ENCODE measurements at places on chromosomes 4 and X.

GRCh38 chr4:145680902-145681301 lies 956 bp downstream of the C4orf51 start:
- DNase-seq = no peak

DNA sequence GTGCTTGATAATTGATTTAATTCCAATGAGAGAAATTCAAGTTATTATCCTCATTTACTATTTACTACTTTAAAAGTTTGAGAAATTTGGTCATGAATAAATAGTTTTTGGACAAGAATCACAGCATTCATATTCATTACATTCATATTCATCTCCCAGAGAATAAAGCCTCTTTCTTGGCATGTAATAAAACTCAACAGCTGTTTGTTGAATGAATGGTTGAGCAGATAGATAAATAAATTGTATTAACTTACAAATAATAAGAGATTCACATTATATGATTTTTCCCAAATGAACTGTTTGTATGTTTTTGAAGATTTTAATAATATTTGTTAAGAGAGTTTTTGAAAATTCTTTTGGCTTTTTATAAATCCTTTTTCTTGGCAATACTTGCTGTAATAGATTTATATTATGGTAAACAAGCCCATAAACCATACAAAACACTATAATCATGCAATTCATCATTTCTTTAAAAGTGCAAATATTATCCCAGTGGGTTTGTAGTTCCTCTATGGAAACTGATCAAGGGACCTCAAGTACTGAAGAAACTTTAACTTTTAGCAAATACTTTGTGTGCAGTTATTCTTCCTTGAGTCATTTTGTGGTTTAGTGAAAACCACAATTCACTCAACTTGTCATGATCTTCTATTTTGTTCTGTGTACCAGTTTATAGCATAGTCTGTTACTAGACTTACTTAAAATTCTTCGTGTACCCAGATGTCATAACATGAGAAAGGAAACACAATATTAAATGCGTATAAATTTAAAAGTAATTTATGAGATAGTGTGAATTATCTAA lies 371.8 kb downstream of the ADGRL3 start:
- DNase-seq = no peak

- no peak for DNase-seq
Measured at GRCh38 chr4:38512840-38513239, 151.2 kb upstream of the KLF3 start.

- no peak for DNase-seq
Measured at GRCh38 chrX:39996536-39996935, 101.2 kb downstream of the BCOR start.

- DNase-seq = no peak
Measured at GRCh38 chr4:53307819-53308780, 57.8 kb downstream of the SCFD2 start.

DNA sequence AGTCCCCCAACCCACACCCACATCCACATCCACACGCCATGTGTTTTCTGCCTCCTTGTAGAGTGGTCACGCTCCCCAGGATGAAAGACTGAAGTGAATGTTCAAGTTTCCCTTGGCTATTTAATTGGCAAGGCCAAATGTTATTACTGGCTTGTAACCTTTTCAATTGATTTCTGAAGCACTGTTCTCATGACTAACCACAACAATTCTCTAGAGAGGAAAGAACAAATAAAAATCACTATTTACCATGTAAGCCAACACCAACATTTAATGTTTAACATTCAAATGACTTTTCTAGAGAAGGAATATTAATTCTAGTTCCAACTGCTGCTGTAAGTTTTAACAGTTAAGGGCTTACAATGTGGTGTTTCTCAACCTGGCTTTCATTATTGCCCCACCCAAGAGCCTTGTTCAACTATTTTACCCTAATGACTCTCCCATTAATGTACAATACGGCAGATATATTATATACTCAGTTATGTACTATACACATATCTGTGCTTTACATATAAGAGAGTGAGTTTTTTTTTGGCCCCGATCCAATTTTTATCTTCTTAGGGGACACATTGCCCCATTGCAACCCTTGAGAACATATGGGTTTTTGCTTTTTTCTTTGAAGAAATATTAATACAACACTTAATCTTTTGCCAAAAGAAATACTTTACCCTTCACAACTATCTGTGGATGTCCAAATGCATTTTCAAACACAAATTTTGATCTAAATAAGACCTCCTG lies 46.5 kb downstream of the RELL1 start:
- DNase-seq = no peak

GRCh38 chr4:17554568-17554967 lies 22.4 kb upstream of the LAP3 start:
- DNase-seq = no peak

- DNase-seq = no peak
Measured at GRCh38 chr4:151983854-151984253, 223.0 kb upstream of the GATB start.

DNA sequence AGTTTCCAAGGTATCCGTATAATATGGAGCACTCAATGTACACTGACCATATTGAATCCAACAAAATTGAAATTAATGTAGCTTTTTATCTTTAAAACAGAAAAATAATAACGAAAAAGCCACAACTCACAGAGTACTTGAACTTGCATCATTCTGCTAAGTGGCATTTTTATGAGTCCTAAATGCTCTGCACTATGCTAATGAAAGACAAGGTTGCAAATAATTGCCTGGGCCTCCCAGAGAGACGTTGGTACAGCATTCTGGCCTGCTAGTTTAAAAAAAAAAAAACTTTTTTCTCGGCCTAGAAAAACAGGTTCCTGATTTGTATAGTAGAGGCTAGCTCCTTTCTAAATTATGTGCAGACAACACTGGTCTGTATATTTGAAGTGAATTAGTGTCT lies 4.3 kb upstream of the FAM9B start:
- no peak for DNase-seq

DNA sequence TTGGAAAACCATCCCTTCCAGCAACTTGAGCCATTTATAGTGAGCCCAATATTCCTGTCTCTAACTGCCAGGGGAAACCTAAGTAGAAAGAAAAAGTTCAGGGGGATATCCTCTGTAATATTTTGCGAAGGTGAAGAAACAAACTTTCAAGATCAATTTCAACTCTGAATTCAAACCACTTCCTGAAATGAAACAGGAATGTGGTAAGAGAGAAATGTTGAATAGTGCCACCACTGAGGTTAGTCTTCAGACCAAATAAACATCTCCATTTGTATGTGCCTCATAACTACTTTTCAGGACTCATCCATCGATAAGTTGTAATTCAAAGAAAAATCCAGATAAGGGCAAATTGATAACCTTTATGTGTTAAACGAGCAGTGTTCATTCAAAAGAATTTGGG lies 128.7 kb downstream of the GABRB1 start:
- no peak for DNase-seq

DNA sequence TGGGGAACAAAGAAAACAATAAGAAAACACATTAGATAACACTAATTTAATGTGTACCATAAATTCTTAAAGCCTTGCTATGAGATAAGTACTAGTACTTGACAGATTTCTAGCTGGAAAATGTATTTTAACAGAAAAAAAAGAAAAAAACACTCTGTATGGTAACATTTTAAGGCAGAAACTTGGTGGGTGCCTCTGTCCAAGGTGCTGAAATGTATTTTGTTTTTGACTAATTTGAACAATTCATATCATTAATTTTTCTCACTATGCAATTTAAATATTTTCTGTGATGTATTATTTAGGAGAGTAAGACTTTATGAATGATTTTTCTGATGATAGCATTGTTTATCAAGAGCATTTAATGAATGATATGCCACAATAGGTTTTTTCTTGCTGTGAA lies 107.5 kb downstream of the GABRG1 start:
- no peak for DNase-seq

DNA sequence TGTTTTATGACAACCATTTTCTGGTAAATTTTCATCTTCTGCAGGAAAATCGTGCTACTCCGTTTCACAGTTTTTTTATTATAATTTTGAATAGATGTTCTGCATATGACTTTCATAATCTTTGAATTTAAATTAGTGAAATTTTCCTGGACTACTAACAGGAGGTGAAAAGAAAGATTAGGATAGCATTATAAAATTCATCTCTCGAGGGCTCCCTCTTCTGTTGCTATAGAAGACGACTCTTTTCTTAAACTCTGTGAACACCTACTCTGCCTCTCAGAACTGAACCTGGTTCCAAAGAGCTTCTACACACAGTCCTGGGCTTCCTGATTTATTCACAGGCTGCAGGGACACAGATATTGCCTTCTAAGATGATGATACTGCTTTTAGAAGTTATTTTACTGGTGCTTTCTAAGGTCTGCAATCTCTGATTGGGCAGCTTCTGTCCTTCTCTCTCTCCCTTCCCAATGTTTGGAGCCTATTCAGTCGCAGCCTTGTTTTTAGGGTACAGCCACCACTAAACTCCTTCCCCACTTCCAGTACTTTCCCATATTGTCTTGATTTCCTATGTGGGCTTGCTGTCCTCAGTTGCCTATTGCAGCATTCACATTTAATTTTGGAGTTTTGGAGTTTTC lies 10.1 kb upstream of the SAP30 start:
- no peak for DNase-seq

GRCh38 chr4:112931001-112931400 lies 118.5 kb upstream of the ANK2 start:
- DNase-seq = no peak

DNA sequence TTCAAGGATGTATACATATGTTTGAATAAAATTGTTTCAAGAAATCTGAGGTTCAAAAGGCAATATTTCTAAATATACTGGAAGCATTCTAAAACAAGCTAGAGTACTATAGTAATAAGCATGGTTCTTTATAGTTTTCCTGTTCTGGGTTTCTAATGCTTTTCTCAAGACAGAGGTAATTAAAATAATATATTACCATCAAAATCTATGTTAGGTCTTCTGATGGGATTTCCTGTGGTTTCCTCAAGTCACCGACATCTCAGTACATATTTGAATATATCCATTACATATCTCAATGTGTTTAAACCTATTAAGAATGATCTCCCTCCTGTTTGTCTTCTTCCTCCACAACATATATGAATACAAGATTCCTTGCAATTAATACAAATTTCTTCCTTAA lies 25.6 kb downstream of the ARSJ start:
- no peak for DNase-seq

DNA sequence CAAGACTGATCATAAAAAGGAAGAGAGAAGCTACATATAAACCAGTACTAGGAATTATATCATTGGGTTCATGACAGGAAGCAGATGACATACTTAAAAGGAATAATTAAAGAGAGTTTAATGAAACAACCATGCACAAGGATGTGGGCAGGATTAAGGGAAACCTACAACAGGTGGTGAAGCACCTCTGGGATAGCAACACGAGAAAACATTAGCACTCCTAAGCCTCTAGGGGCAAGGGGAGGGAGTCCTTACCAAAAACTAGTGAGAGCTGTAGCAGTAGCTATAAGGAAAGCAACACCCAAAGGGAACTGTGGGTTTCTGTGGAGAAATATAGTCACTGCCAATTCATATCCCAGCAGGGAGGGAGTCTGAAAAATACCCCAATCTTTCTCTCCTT lies 7.2 kb upstream of the THOC2 start:
- no peak for DNase-seq

GRCh38 chrX:150100261-150100660 lies 162.0 kb upstream of the EOLA2 start:
- DNase-seq = no peak

DNA sequence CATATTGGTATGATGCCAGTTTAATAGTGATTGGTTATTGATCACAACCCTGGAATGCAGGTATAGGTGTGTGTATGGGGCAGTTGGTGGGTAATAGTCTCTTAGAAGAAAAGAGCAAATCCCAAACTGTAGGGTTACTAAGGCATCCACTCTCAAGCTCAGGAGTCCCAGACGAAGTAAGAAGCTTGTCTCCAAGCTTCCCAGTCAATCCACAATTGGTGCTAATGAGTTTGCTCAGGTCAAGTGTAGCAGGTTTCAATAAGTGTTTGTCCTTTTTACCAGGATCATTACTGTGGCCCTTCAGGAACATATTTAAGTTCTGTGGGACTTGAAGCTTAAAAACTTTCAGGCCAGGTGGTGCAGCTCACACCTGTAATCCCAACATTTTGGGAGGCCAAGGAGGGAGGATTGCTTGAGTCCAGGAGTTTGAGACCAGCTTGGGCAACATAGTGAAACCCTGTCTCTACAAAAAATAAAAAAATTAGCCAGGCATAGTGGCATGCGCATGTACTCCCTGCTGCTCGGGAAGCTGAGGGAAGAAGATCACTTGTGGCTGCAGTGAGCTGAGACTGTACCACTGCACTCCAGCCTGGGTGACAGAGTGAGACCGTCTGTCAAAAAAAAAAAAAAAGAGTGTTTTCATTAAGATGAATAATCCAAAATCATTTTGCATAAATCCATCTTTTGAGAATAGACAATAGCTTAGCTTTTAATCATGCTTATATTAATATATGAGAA lies 166.8 kb downstream of the UNC5C start:
- no peak for DNase-seq

DNA sequence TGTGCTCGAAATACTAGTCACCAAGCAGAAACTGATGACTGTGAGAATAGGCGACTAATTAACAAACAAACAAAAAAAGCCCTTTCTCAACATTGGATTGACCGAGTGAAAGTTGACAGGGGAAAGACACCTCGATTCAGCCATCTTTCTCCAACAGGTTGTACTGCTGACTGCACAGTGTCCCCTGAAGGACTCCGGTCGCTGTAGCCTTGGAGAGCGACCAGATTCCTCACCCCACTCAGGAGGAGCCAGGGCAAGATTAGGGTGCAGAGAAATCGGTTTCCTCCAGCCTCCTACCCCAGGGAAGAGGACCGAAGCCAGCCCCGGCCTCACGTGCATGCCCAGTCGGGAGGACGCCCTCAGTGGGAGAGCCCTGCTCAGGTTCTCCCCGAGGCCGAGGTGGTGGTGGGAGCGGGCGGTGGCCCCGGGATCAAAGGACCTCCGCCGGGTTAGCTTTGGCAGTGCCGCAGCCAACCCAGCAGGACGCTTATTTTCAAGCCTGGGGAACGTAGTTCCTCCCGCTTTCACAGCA lies 1.1 kb upstream of the RAP1GDS1 start:
- DNase-seq = peak; percentile 35

DNA sequence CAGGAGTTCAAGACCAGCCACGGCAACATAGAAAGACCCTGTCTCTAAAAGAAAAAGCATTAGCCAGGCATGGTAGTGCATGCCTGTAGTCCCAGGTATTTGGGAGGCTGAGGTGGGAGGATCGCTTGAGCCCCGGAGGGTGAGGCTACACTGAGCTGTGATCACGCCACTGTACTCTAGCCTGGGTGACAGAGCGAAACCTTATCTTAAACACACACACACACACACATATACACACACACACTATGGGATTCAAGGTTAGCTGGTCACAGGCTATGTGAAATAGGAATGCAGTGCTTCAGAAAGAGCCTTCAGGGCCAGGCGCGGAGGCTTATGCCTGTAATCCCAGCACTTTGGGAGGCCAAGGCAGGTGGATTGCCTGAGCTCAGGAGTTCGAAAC lies 23.5 kb downstream of the NLGN3 start:
- no peak for DNase-seq

GRCh38 chr4:153922148-153922547 lies 133.3 kb upstream of the SFRP2 start:
- DNase-seq = no peak

GRCh38 chr4:125352521-125352920 lies 37.8 kb downstream of the FAT4 start:
- no peak for DNase-seq

All from neural crest cell (in vitro differentiated cells).